ENCODE measurements at places on chromosomes 4 and X.

- no peak for DNase-seq
These were observed 773 bp upstream of the VMA21 start for GRCh38 chrX:151396042-151396824.

- DNase-seq, result no peak
These were observed 850 bp downstream of the IGBP1 start for GRCh38 chrX:70134116-70134477.

DNA sequence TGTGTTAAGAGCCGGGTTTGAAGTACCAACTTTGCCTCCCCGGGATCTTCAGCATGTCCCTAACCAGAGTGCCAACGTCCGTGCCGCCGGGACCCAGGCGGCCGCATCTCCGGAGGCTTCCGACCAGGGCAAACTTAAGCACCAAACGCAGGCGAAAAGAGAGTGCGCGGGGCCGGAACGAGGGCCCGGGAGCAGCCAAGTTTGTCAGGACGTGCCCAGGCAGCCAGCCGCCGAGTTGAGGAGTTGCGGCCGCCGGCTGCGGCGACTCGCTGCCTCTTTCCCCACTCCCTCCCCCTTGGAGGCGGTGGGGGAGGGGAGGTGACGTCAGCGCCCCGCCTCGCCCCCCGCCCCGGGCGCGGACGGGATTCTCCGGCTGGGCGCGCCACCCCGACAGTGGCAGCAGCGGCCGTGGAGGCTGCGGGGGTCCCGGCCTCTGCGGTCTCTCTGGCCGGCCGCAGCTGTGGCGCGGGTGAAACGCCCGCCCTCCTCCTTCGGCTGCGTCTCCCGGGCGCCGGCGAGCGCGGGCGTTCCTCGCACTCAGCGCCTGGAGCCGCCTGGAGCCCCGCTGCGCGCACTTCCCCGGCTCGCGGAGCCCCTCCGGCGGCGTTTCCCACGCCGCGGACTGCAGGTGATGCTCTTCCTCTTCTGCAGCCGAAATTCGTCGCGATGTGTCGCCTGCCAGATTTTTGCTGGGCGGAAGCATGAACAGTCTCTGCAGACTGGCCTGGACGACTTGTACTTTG is 2.9 kb upstream of the FAT1 start:
- DNase-seq, result no peak

DNA sequence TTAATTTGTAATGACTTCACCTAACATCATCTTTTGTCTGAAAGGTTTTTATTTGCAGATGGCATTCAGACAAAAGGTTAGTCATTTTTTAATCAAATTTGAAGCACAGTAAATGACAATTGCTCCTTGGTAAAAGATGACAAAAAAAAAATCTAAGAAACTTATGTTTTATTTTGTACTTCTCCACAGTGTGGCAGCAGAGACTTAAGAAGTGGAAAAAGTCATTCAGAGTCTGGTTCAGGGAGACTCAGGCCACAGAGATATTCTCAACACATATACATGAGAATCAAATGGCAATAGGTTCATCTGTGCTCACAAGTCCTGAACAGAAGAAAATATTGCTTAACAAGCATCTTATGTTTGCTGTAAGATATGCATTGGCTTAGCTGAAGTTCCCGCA is 436.2 kb downstream of the KCNIP4 start:
- peak; percentile 10 for DNase-seq

GRCh38 chrX:150627957-150628356 is 59.5 kb downstream of the MTM1 start:
- no peak for DNase-seq

DNA sequence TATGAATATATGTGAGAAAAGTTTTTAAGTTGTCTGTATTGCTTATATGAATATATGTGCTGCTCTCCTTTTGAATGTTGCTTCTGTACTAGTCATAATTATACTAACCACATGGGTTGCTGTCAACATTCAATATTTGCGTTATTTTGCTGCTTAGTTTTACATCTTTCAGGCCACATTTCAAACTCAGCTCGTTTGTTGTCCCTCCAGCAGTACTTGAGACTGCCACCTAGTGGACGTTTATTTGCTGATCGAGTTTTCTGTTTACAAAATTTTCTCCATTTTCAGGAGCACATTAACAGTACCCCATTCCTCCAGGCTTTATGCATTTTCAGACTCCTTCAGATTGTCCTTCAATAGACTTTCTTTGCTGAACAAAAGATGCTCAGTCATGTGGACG is 75.8 kb downstream of the NUDT11 start:
- DNase-seq, result no peak

DNA sequence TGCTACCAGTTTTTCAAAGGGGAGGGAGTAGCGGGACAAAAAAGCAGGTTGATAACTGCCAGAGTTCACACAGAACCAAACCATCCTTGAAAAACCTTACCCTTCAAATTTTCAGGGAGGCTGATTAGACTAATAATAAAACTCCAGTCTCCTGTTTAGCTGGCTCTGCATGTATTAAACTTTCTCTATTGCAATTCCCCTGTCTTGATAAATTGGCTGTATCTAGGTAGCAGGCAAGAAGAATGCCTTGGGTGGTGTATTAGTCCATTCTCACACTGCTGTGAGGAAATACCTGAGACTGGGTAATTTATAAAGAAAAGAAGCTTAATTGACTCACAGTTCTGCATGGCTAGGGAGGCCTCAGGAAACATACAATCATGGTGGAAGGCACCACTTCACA is 18.1 kb upstream of the PLP1 start:
- no peak for DNase-seq

GRCh38 chrX:11319806-11320520 is 26.8 kb downstream of the AMELX start:
- DNase-seq, result no peak

GRCh38 chr4:6283282-6283681 is 13.6 kb downstream of the WFS1 start:
- DNase-seq, result no peak

DNA sequence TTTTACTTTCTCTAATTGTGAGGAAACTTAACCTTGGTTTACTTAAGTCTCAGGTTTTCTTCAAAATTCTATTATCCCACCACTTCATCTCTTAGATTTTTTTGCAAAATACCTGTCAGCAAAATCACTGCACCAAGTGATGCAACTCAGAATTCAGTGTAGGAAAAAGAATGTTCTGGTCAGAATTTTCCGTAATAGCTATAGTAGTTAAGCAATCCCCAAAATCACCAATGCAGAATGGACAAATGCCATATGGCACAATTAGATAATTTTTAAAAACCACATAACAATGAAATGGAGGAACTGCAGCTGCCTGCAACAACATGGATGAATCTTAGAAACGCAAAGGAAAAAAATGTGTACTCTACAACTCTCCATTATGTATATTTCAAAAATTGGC is 373.1 kb downstream of the NAF1 start:
- no peak for DNase-seq

- DNase-seq, result no peak
These were observed 117.6 kb downstream of the TSPAN5 start for GRCh38 chr4:98540803-98541202.

DNA sequence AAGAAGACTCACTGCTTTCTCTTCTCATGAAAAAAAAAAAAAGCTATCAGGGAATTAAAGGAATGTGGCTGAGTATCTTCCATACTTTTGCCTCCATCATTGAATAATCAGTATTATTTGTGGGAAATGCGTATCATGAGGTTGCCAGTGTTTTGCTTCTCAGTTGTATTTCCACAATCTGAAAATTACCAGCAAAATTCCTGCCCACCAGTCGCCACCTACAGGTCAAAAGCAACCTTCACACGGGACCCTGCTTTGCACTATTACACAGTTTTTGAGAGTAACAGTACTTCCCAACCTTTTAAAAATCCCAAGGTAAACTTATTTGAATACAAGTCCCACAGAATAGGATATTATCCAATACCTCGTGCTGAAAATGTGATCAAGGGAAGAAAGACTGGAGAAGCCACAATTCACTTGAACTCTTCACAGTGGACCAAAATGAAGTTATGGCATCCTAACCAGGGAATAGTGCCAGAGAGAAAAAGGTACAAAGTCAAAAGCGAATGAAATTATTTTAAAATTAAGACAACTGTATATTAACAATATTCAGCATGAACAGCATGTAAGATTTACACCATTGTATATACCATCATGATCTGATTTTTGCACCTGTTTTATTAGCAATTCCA is 30.4 kb downstream of the PGRMC1 start:
- DNase-seq, result no peak

GRCh38 chr4:123398853-123399626 is 2.4 kb downstream of the SPRY1 start:
- DNase-seq, result no peak

- no peak for DNase-seq
These were observed 249.4 kb downstream of the ARHGAP10 start for GRCh38 chr4:147981305-147981704.

- DNase-seq, result no peak
These were observed 930.3 kb downstream of the STIM2 start for GRCh38 chr4:27790911-27791310.

DNA sequence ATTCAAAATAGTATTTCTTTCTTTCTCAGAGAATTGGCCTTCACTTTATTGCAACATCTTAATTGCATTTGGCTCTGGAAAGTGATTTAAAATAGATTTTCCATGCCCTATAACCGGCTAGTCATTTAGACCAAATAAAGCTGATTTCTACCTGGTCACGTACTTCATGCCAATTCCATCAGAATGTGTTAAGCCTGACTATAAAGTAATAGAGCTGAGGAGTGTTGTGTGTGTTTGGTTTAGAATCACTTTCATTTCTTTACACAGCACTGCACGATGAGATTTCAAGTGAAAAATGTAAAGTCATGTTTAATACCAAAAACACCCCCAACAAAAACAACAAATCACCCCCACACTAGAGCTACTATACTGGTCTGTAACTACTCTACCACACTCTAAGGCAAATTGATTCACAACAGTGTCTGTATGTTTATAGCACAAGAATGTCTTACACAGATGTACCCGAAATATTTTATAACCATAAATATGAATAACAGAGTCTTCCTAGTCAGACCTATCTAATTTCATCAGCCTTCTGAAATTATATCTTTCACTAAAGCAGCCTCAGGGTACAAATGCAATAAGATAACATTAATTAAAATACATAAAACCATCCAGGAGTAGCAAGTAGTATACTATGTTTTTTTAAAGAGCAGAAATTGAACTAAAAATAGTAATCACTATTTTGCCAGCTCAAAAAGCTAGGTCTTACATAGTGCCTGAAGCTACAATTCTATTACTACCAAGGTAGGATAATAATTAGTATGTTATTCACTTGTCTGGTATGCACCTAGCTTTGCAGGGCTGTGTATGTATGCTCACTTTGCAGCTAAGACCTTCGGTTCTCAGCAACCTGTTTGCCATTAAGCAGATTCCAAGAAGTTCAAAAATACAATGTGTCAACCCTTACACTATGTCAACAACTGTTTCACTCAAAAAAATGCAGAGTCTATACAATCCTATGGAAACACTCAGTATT is 28.4 kb downstream of the APBB2 start:
- no peak for DNase-seq

GRCh38 chr4:6033381-6033780 is 15.2 kb upstream of the C4orf50 start:
- no peak for DNase-seq

DNA sequence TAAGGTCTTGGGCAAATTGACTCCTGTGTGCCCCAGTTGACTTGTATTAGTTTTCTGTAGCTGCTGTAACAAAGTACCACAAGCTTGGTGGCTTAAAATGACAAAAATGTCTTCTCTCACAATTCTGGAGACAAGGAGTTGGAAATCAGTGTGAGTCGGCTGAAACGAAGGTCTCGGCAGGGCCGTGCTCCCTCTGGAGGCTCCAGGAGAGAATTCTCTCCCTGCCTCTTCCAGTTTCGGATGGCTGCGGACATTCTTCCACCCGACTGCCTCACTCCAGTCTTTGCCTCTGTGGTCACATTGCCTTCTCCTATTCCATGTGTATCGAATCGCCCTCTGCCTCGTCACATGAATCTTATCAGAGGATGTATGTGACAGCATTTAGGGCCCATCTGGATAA is 66.0 kb upstream of the PHOX2B start:
- no peak for DNase-seq

GRCh38 chrX:103503163-103503852 is 16.0 kb downstream of the RAB40A start:
- DNase-seq, result no peak

- DNase-seq, result no peak
These were observed 77.4 kb upstream of the NRK start for GRCh38 chrX:105744946-105745345.

- no peak for DNase-seq
These were observed 484.0 kb downstream of the NAF1 start for GRCh38 chr4:162682651-162683050.

- DNase-seq, result no peak
These were observed 205.9 kb upstream of the VCX start for GRCh38 chrX:7637066-7637465.

- DNase-seq, result no peak
These were observed 32.0 kb downstream of the DCTD start for GRCh38 chr4:182885022-182885737.

DNA sequence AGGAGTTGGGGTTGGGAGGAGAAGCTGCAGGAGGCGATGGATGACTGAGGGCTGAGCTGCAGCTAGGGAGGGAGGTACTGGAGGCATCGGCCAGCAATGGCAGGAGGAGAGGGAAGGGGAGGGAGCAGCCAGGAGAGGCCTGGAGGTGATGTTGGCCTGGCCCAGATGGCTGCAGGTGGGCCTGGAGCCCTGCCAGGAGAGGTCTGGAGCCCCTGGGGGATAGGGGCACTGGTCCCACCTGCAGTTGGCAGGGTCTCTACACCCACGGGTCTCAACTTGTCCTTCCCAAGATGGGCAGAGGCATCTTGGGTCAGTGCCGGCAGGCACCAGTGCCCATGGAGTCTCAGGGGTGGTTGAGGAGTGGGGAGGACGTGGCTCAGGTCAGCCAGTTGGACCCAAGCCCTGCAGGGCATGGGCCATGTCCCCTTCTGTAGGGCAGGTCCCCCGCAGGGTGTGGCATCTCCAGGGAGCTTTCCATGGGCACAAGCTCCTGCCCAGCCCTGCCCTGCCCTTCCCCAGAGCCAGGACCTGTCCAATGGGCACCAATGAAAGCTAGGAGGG is 2.7 kb upstream of the MXD4 start:
- no peak for DNase-seq

- DNase-seq, result no peak
These were observed 37.8 kb downstream of the CNKSR2 start for GRCh38 chrX:21412029-21412428.

DNA sequence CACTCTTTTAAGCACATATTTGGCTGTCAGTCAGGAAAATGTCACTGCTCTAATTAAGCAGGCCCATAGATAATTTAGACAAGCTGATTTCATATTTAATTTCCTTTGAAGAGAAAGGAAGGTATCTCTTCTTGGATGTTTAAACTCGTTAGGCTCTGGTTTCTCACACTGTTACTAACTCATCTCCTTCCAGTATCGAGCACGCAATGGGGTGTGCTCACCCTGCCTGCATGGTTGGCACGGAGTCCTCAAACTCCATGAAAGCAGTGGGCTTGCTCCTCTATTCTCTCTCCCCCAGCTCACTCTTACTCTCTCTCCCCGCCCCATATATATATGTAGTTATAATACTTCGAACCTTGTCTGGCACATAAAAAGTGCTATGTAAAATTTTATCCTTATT is 76.9 kb downstream of the EGF start:
- DNase-seq, result no peak

- DNase-seq, result no peak
These were observed 223.0 kb upstream of the GATB start for GRCh38 chr4:151983854-151984253.

All from SK-N-MC (cell line).